ENCODE measurements at places on chromosomes 11 and 22.

DNA sequence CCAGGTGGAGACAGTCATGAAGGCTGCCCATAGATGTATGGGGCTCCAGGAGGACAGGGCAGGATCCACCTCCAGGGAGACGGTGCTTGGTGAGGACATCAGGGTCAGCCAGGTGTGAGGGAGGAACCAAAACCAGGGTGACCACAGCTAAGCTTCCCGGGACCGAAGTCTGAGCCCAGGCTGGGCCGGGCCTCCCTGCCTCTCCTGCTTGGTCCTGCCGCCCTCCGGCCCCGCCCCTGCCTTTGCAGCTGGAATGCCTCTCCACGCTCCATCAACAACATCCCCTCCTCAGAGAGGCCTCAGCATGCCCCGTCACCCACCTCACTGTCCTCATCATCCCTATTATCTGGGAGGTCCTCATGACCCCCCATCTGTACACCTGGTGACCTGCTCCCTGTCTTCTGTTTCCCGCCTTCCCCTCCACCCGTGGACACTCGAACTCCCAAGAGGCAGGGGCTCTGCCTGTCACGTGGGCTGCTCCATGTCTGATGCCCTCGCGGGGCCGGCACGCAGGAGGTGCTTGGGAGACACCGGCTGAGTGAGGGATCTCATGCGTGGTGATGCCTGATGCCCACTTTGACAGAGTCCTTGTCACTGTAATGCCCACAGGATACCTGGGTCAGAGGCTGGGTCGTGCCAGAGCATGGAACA, 59.4 kb downstream of the RTL6 start:
- no peak for DNase-seq

- DNase-seq, result no peak
These were observed 210.5 kb downstream of the FAM181B start for GRCh38 chr11:82523141-82523540.

DNA sequence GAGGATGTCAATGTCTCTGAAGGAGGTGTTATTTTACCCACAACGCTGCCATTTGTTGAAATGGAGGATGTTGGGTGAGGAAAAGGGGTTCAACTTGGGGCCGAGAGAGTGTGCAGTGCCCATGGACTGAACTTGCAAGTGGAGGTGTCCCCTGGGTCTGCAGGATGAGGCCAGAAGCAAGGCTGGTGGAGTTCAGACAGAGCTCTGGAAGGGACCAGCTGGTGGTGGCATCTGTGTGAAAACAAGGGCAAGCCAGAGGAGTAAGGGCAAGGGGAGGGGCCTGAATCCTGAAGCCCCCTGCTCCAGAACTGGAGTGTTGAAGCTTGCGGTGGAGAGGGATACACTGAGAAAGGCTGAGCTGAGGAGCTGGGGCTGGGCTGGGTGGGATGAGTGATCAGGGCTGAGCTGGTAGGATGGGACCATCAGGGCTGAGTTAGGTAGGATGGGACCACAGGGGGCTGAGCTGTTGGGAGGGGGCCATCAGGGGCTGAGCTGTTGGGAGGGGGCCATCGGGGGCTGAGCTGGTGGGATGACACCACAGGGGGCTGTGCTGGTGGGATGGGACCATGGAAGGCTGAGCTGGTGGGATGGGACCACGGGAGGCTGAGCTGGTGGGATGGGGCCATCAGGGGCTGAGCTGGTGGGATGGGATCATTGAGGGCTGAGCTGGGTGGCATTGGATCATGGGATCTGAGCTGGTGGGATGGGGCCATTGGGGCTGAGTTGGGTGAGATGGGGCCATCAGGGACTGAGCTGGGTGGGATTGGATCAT, 13.4 kb upstream of the CTSD start:
- no peak for DNase-seq

- no peak for DNase-seq
These were observed 39.1 kb downstream of the CASP12 start for GRCh38 chr11:104858882-104859775.

DNA sequence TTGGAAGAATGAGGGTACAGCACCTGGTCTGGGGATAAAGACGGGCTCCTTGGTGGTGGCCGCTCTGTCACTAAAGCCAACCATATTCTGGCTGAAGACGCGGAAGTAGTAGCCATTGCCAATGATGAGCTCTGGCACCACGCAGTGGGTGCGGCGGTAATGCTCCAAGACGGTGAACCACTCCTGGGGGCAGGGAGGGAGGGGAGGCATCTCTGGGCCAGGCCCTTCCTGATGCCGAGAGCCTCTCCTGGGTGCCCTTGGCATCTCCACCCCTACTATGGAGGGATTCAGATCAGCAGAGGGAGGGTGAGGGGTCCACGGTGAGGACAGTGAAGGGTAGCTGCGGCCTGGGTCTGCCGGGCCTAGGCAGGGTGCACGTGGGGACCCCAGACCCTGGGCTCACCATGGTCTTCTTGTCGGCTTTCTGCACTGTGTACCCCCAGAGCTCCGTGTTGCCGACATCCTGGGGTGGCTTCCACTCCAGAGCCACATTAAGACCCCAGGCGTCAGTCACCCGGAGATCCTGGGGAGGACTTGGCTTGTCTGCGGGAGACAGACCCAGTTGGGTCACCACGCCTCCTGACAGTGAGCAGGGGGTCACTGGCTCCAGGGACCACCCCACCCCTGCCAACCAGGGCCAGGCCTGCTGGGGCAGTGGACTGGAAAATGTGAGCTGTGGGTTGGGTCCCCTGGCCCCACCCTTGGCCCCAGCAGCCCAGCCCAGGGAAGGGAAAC, 19.5 kb downstream of the MYBPC3 start:
- no peak for DNase-seq

DNA sequence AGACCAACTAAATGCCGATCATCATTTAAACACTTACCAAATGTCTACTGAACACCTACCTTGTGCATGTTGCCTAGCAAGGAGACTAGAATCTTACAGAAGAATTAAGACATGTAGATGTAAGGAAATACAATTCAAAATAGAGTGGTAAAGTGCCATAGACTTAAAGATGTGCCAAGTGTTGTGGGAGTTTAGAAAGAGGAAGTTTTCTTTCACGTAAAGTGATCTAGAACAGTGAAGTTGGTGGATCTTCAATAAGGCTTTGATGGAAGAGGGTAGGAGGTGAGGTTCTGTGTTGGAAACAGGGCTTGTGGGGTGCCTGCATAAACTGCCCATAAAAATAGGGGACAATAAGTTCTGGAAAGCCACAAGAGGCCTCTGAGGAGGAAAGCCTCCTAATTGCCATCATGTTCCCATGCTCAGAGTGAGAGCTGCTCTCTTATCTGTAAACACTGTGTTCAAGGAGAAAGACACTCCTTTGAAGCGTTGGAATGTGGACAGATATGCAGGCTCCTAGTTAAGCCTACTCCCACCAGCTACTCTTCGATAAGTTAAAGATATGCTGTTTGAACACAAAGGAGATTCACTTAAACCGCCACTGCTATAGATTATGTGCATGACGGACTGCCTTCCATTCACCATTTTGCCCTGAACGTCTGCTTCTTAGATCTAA, 66.7 kb downstream of the HSD17B12 start:
- DNase-seq, result no peak

DNA sequence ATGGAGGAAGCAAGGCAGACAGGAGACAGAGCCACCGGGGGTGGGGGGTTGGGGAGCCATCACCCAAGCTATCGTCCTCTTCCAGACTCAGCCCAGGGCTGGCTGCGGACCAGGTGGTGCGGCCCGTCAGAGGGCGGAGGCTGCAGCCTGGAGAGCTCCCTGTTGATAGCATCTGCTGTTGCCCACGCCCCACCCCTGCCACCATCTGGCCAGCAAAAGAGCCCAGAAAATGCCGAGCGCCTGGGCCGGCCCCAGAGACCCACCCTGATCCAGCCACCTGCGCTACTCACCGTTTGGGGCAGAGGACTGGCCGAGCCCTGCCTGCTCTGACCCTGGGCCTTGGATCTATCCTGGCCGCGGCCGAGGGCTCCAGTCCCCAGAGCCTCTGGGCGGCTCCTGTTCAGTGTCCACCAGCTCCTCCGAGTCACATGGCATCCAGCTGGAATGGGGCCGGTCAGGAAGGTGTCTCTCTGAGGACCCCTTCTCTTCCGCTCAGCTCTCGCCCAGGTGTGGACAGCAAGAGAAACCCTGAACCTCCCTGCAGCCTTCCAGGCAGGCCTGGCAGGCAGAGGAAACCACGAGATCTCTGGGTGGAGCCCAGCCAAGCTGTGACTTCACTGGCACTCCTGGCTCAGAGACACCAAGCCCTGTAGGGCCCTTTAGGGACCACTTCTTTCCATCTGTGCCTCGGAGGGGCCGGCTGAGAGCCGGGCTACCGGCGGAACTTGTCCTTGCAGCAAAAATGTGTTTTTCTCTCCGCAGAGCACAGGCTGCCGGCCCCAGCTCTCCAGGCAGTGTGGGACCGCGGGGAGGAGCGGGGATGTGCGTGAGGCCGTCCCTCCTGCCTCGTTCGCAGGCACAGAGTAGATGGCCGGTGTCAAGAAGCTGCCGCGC, at the start of gene MRGPRE:
Gene MRGPRE (minus strand): TSS at position 567 of the 894 bp plus-strand sequence. CDS start 3,618 bp downstream, outside the sequence.
- no peak for DNase-seq

GRCh38 chr11:121119440-121119839, 18.4 kb downstream of the TECTA start:
- DNase-seq, result no peak

DNA sequence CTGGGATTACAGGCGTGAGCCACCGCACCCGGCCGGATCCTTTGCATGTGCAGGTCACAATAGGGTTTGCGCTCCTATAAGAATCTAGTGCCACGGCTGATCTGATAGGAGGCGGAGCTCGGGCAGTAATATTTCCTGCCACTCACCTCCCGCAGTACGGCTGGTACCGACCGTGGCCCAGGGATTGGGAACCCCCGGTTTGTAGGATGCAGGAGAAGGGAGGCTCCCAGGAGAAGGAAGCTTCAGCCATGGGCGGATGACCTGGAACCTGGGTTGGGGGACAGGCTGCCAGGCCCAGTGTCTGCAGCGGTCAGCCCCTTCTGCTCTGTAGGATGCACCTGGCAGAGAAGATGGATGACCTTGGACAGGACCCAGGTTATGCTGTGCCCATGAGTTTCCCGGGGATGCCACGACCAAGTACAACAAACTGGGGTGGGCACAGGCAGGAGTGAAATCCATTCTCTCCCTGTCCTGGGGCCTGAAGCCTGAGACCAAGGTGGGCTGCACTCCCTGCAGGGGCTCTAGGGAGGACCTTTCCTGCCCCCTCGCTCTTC, 818.9 kb downstream of the BRD1 start:
- no peak for DNase-seq

DNA sequence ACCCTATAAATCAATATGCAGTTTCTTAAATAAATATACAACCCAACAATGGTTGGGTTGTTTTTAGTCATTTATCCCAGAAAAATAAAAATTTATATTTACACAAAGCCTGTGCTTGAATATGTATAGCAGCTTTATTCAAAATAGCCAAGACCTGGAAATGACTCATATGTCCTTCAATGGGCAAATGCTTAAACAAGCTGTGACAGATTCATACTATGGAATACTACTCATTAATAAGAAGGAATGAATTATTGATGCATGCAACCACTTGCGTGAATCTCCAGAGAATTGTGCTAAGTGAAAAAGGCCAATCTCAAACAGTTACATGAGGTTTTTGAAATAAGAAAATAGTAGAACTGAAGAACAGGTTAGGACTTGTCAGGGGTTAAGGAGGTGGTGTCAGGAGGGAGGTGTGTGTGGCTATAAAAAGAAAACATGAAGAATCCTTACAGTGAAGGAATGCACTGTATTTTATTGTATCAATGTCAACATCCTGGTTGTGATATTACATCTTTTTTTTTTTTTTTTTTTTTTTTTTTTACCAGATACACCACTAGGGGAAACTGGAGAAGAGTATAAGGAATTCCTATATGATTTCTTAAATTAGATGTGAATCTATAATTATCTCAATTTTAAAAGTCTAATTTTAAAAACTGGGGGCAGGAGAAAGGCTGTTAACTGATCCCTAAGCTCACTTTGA, 82.4 kb upstream of the CD44 start:
- DNase-seq, result no peak

GRCh38 chr11:130871616-130872015, 44.7 kb downstream of the SNX19 start:
- no peak for DNase-seq

GRCh38 chr22:43273902-43274484, 69.2 kb downstream of the SCUBE1 start:
- no peak for DNase-seq

GRCh38 chr11:117466966-117467365, 139.3 kb downstream of the CEP164 start:
- DNase-seq, result no peak
